NCI-H2107 (cell line): ENCODE measurements at places on chromosomes 7 and 10.

DNA sequence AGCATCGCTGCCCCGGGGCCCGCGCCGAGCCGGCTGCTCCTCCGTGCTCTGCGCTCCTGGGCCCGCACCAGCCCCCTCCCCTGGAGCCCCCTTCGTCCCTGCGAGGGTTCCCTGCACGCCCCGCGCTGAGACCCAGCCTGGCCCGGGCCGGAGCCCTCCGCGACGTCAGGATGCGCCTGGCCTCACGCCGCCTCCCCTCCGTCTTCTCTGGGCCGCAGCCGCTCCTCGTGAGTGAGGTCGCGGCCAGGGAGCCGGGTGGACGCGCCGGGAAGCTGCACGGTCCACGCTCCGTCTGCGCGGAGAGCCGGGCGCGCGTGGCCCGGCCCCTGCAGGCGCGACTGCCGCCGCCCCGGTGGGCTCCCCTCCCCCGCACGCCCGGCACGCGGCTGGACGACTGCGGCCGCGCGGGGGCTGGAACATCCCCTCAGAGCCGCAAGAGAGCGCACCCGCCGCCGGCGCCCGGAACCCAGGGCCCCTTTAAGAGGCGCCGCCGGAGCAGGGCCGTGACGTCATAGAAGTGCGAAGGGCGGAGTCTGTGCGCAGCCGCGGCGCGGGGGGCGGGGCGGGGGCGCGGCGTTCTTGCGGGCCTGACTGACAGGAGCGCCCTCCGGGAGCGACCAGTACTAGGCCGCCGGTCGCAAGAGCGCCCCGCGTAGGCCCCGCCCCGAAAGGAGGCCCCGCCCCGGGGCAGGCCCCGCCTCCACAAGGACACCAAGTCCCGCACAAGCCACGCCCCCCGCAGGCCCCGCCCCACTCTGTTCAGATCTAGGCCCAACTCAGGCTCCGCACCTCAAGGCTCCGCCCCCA is 507 bp upstream of the INPP5A start:
- DNase-seq, result peak; percentile 97

DNA sequence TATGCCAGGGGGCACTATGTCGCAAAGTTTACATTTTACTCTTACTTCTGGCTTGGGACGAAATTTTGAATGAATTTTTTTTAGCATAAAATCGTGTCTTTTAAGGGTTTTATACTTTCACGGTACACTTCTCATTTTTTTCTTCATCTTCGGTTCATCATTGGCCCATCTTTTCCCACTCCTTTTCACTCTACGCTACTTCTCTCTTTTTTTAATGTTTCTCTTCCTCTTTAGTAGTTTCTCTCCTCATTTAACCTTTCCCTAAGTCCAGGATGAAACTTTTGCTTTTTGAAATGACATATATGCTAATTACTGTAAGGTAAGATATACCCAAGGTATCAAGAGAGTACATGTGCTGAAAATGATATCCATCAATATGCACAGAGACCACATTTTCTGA is 39.5 kb downstream of the C7orf33 start:
- DNase-seq, result no peak

DNA sequence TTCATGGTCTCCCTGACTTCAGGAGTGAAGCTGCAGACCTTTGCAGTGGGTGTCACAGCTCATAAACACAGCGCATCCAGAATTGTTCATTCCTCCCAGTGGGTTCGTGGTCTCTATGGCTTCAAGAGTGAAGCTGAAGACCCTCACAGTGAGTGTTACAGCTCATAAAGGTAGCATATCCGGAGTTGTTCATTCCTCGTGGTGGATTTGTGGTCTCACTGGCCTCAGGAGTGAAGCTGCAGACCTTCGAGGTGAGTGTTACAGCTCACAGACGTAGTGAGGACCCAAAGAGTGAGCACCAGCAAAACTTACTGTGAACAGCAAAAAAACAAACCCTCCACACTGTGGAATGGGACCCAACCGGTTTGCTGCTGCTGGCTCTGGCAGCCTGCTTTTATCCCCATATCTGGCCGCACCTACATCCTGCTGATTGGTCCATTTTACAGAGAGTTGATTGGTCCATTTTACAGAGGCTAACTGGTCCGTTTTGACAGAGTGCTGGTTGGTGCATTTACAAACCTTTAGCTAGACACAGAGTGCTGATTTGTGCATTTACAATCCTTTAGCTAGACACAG is 308.8 kb downstream of the PTPRN2 start:
- DNase-seq, result no peak

DNA sequence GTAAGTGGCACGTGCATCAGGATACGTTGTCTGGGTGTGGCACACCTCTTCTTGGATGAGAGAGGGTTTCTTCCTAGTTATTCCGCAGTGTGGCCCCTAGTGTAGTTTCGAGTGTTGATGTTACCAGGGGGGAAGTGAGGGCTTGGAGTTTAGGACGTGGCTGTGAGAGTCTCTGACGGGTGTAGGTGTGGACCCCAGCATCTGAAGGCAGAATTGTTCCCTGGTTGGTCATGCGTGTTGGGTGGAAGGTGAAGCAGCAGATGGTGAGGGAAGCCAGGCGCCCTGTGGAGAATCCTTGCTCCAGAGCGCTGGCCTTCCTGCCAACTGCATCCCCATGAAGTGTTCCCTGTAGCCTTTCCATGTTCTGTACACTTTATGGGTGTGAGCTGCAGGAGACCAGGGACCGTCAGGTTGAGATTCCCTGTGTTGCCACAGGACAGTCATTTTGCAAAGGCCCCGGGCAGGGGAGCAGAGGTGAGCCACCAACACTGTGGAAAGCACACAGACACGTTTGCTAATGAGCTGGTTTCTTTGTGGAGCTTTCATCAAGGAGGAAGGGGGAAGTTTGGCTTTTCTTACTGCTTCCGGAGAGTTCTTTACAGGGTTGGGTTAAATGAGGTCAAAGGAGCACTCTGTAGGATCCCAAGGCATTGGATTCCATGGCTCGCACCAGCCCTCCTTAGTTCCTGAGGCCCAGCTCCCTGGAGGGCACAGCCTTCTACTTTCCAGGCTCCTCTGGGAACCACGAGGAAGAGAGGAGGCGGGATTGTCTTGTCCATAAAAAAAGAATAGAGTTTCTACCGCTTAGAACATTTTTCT is 32.0 kb downstream of the TSPAN14 start:
- DNase-seq, result no peak

DNA sequence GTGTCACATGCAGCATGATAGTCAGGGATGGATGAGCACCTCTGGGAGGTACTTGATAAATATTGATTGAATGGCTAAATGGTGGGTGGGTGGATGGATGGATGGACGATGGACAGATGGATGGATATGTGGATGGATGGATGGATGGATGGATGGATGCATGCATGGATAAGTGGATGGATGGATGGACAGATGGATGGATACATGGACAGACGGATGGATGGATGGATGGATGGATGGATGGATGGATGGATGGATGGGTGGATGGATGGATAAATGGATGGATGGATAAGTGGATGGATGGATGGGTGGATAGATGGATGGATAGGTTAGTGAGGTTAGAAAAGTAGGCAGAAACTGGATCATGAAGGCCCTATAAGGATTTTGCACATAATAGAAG is 37.4 kb downstream of the PTPRE start:
- DNase-seq, result no peak

- DNase-seq, result no peak
Measured at GRCh38 chr10:71981015-71981875, 17.1 kb downstream of the CHST3 start.

DNA sequence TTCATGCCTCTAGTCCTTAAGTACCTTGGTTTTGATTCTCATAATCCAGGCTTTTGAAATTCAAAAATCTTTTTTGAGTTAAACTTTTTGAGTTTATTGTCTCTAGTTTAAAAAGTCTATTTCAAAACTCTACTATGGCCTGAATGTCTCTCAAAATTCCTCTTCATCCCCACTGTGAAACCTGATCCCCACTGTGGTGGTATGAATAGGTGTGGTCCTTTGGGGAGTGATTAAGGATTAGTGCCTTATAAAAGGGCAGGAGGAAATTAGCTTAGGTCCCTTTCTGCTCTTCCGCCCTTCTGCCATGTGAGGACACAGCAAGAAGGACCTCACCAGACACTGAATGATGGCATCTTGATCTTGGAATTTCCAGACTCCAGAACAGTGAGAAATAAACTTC is 44.1 kb upstream of the JAZF1 start:
- no peak for DNase-seq

DNA sequence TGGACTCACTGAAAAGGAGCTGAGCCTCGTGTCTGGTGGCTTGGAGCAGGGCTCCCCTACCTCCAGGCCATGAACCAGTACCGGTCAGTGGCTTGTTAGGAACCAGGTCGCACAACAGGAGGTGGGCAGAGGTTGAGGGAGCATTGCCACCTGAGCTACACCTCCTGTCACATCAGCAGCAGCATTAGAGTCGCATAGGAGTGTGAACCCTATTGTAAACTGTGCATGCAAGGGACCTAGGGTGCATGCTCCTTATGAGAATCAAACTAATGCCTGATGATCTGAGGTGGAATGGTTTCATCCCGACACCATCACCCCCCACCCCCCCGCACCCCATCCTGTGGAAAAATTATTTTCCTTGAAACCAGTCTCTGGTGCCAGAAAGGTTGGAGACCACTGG is 50.4 kb downstream of the TSPAN15 start:
- no peak for DNase-seq

DNA sequence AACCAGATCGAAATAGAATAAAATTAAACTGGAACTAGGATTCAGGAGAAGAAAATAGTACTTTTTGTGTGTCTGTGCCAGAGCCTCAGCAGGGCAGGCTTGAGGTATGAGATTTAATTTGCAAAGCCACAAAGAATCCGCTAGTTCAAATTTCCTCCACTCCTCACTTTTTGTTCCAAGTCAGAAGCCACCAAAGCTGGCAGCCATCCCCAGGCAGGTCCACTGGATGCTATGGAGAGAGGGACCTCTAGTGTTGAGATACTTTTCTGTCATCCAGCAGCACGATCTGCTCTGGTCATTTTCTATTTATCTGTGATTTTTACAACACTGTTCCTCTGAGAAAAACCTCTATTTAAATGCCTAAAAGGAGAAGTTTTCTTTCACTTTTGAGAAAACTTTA is 147.9 kb upstream of the FRMD4A start:
- DNase-seq, result peak; percentile 30

- no peak for DNase-seq
Measured at GRCh38 chr7:14400271-14400670, 410.8 kb upstream of the ETV1 start.

GRCh38 chr10:126110489-126111180 is 214.3 kb downstream of the FANK1 start:
- no peak for DNase-seq

GRCh38 chr7:11332865-11333228 is 359.2 kb downstream of the PHF14 start:
- DNase-seq, result no peak

DNA sequence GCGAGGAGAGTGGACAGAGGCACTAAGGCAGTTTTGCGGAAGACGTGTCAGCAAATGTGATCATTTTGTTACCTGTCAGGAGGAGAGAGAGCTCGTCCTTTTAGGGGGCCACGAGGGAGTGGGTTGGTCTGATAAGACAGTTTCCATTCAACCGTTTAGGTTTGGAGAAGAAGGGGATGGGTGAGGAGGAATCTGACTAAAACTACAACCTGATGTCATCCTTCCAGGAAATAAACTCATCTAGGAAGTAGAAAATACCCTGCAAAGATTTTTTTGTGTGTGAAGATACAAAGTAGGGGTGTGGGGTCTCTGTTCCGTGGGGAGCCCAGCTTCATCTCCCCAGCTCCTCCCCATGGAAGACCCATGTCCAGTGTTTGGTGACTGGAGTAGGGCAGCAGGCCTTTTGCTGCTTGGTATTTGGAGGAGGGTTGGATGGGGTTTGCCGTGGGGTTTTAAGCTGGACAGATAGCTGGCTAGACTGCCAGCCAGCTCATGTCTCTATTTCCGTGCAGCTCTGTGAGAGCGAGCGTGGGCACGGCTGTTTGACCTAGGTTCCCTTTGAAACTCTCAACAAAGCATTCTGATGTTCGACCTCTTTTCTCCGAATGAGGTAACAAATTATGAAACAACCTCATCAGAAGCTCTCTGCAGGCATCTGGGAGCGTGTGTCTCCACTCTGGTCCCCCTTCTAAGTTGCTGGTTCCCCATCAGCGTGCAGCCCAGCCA is 136.0 kb upstream of the TCF7L2 start:
- no peak for DNase-seq
